ENCODE measurements at places on chromosomes 2 and 18. TPM values are rescaled to one million over a fixed set of nuclear protein-coding genes. Genes with fewer than 3 reads are reported as not detected.

The NOL4 gene
- total RNA-seq, result not detected

The FASTKD1 gene
- total RNA-seq, result 17.4 TPM

The GATA6 gene
- total RNA-seq, result 13.1 TPM

The APCDD1 gene
- 41.3 TPM for total RNA-seq

The KCNG2 gene
- total RNA-seq, result not detected

The DPY30 gene
- 51.5 TPM for total RNA-seq

The CMPK2 gene
- 0.95 TPM for total RNA-seq

The MYCN gene
- 0.17 TPM for total RNA-seq

The RRM2 gene
- total RNA-seq, result 48.3 TPM

The CCNT2 gene
- total RNA-seq, result 29.2 TPM

The SLC16A14 gene
- 4.9 TPM for total RNA-seq

The LDAH gene
- 18.1 TPM for total RNA-seq

The C2orf78 gene
- total RNA-seq, result not detected

The SAG gene
- not detected for total RNA-seq

The OLA1 gene
- total RNA-seq, result 71.8 TPM

The MYL12A gene
- total RNA-seq, result 621 TPM

The ZNF385B gene
- total RNA-seq, result 0.25 TPM

GRCh38 chr18:7830468-7830867 lies 263.4 kb downstream of the PTPRM start:
- H3K27ac ChIP-seq, result no peak overlapping the region
- peaks cover 11% of the 10 kb centered on the region for H3K36me3 ChIP-seq
- H3K4me1 ChIP-seq, result peaks cover 10% of the 10 kb centered on the region
- H3K4me3 ChIP-seq, result no peak overlapping the region

GRCh38 chr2:213275265-213275664 lies 9.0 kb upstream of the SPAG16 start:
- H3K27me3 ChIP-seq, result no peaks in the 10 kb centered on the region
- no peak for DNase-seq
- no peaks in the 10 kb centered on the region for H3K4me1 ChIP-seq
- peaks cover 2% of the 10 kb centered on the region for H3K36me3 ChIP-seq
- H3K4me3 ChIP-seq, result no peak overlapping the region

GRCh38 chr2:212949786-212950185 lies 201.6 kb downstream of the IKZF2 start:
- peaks cover 11% of the 10 kb centered on the region for H3K4me1 ChIP-seq

GRCh38 chr18:27030421-27030820 lies 154.7 kb downstream of the CHST9 start:
- H3K4me3 ChIP-seq, result no peak overlapping the region
- no peaks in the 10 kb centered on the region for H3K36me3 ChIP-seq
- no peak for DNase-seq

DNA sequence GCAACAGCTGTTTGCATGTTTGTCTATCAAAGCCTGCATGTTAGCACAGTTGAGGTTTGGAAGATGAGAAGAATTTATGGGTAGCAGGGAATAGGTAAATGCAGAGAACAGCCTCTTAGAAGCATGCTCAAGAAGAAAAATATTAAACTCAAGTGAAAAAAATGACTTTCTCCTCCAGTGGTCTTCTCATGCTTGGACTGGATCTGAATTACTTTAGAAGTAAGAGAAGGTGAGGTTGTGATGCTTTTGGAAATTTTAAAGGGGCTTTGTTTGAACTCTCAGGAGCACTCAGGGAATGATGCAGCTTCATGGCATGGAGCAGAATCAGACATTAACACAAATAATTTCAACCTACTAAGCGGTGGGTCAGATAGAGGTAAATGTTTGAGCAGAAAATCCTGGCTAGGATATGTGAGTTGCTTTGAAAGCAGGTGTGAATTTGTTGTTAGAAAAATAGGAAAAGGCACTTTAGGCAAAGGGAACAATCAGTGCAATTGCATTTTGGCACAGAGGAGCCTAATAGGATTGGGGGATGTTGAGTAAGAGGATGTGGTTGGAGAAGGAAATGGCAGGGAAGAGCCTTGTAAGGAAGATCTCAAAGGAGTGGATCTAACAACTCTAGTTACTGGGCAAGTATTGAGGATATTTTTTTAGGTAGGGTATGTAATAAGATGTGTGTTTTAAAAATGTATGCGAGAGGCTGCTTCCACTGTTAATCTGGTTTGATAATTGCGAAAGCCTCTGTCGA lies 76.3 kb downstream of the DDX1 start:
- peak overlapping the region; percentile 5 for H3K27ac ChIP-seq
- DNase-seq, result no peak
- H3K36me3 ChIP-seq, result peaks cover 1% of the 10 kb centered on the region
- H3K27me3 ChIP-seq, result peaks cover 6% of the 10 kb centered on the region
- H3K4me3 ChIP-seq, result no peak overlapping the region
- peaks cover 19% of the 10 kb centered on the region for H3K4me1 ChIP-seq

GRCh38 chr18:36772241-36772723 lies 56.5 kb downstream of the TPGS2 start:
- H3K36me3 ChIP-seq, result peaks cover 2% of the 10 kb centered on the region
- H3K27me3 ChIP-seq, result no peaks in the 10 kb centered on the region
- H3K4me3 ChIP-seq, result no peak overlapping the region

DNA sequence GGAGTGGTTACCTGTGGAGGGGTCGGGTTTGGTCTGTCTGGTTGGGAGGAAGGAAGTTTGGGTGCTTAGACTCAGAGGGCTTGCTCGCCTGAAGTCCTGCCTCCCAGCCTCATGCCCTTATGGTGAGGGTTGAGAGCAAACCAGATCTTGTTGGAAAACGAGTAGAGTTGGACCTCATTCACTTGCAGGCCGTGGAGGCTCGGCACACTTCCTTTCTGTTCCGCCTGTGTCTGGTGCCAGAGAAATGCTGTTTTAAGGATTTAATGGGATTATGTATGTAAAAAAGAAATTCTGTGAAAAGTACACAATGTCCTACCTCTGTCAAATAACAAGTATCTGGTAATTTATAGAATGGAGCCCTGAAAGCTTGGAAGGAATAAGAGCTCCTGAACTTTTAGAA lies 29.6 kb downstream of the GATA6 start:
- no peak for DNase-seq
- H3K4me1 ChIP-seq, result peaks cover 7% of the 10 kb centered on the region
- H3K4me3 ChIP-seq, result no peak overlapping the region
- peaks cover 20% of the 10 kb centered on the region for H3K36me3 ChIP-seq
- H3K27ac ChIP-seq, result no peak overlapping the region

GRCh38 chr2:26196683-26197418 lies 24.0 kb downstream of the GAREM2 start:
- H3K4me1 ChIP-seq, result no peaks in the 10 kb centered on the region
- H3K27me3 ChIP-seq, result no peaks in the 10 kb centered on the region
- DNase-seq, result no peak
- H3K36me3 ChIP-seq, result peaks cover 55% of the 10 kb centered on the region

DNA sequence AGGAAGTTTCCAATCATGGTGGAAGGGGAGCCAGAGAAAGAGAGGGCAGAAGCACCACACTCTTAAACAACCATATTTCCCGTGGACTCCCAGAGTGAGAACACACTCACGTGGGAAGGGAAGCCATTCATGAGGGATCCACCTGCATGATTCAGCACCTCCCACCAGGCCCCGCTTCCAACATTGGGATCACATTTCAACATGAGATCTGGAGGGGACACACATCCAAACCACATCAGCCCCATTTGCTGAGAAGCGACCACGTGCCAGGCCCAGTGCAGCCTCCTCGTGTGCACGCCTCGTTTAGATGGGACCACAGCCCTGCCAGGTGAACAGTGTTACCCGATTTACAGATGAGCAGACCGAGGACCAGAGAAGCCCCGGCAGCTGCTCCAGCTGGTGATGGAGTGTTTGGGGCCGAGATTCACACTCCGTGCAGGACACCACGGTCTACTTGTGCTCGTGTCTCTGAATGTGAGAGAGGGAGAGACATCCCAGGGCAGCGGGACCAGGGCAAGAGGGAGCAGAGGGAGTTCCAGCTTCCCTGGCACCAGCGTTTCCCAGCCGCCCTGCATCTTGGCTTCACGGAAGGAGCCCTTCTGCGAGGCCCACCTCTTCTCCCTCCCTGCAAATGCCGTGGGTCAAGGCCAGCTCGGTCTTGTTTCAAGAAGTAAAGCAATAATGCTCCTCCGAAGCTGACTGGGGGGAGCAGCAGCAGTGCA lies 76.9 kb upstream of the ODC1 start:
- no peak for DNase-seq
- no peaks in the 10 kb centered on the region for H3K36me3 ChIP-seq
- no peak overlapping the region for H3K4me3 ChIP-seq
- no peaks in the 10 kb centered on the region for H3K4me1 ChIP-seq

DNA sequence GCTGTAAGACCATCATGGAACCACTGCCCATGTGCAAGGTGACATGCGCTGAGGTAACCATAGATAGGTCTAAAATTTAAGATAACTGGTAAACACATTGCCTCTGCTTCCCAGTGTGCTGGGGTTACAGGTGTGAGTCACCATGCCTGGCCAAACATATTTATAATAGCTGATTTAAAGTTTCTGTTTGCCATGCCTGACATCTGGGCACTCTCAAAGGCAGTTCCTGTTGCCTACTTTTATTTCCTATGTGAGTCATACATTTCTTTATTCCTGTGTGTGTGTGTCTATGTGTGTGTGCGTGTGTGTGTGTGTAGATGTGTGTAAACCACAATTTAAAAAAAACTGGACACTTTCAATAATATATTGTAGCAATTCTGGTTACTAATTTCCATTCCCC lies 415.2 kb upstream of the NETO1 start:
- H3K27me3 ChIP-seq, result no peaks in the 10 kb centered on the region
- H3K36me3 ChIP-seq, result no peaks in the 10 kb centered on the region
- no peaks in the 10 kb centered on the region for H3K4me1 ChIP-seq
- no peak for DNase-seq

DNA sequence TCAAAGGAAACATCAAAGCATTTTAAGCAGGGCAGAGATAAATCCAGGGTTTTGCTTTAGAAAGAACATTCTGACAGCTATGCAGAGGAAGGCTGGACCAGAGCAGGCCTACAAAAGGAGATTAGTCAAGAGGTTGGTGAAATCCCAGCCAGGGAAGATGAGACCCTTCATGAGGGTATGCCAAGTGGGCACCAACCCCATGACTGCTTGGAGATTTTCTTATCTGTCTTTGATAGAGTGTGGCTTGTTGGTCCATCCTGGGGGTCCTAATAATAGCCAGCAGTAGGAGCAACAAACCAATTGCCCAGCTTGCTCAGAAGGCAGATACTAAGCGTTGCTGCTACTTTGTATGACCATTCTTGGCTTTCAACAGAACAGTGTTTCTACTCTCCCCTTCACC lies 895.4 kb downstream of the EPHA4 start:
- H3K27me3 ChIP-seq, result no peaks in the 10 kb centered on the region
- H3K36me3 ChIP-seq, result no peaks in the 10 kb centered on the region
- H3K4me3 ChIP-seq, result no peak overlapping the region
- H3K27ac ChIP-seq, result no peak overlapping the region
- no peaks in the 10 kb centered on the region for H3K4me1 ChIP-seq

- no peak for DNase-seq
- H3K4me3 ChIP-seq, result peak within 1 kb of the TSS; percentile 76
- H3K27ac ChIP-seq, result no peak within 1 kb of the TSS
- no peaks in the 10 kb centered on the region for H3K27me3 ChIP-seq
Observed at GRCh38 chr2:227163998-227164762, at the start of the genes COL4A3 and COL4A4. COL4A3 (plus strand) TSS chr2:227164624; CDS start chr2:227164727, 103 bp downstream. COL4A4 (minus strand) TSS chr2:227164205; CDS start chr2:227147483, 16,722 bp downstream.

- H3K4me3 ChIP-seq, result no peak overlapping the region
- H3K27ac ChIP-seq, result no peak overlapping the region
- no peaks in the 10 kb centered on the region for H3K36me3 ChIP-seq
- DNase-seq, result no peak
- H3K27me3 ChIP-seq, result no peaks in the 10 kb centered on the region
Observed at GRCh38 chr2:7722212-7722910, 805.1 kb downstream of the RNF144A start.

GRCh38 chr18:26869640-26870039 lies 4.1 kb upstream of the AQP4 start:
- H3K27ac ChIP-seq, result no peak overlapping the region
- no peaks in the 10 kb centered on the region for H3K36me3 ChIP-seq
- H3K4me1 ChIP-seq, result peaks cover 9% of the 10 kb centered on the region
- no peak overlapping the region for H3K4me3 ChIP-seq
- peaks cover 29% of the 10 kb centered on the region for H3K27me3 ChIP-seq
- DNase-seq, result no peak

DNA sequence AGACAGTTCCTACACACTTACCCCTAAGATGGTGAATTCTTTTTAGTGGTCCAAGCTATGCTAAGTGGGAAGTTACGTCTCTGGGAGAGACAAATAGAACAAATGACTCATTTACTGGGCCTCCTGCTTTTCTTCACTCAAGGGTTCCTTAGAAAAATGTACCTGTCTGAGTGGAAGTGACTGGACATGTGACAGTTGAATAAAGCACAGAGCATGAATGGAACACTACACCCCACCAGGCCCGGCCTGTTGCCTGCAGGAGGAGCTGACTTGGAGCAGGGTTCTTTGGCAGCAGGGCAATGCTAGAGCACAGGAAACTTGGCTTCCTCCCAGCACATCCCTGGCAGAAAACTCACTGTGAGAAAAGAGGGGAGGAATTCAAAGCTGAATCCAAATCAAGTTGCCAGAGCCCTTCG lies 451.0 kb upstream of the SETBP1 start:
- no peak overlapping the region for H3K4me3 ChIP-seq
- peaks cover 14% of the 10 kb centered on the region for H3K4me1 ChIP-seq
- no peaks in the 10 kb centered on the region for H3K27me3 ChIP-seq

- H3K36me3 ChIP-seq, result peaks cover 7% of the 10 kb centered on the region
- peak overlapping the region; percentile 26 for H3K4me3 ChIP-seq
- H3K27ac ChIP-seq, result no peak overlapping the region
- no peak for DNase-seq
- peaks cover 84% of the 10 kb centered on the region for H3K4me1 ChIP-seq
Observed at GRCh38 chr2:236574424-236575145, 5.0 kb downstream of the ACKR3 start.

- H3K4me1 ChIP-seq, result peaks cover 29% of the 10 kb centered on the region
- no peaks in the 10 kb centered on the region for H3K27me3 ChIP-seq
- peak within 1 kb of the TSS; percentile 89 for H3K4me3 ChIP-seq
- H3K27ac ChIP-seq, result peak within 1 kb of the TSS; percentile 92
- no peak for DNase-seq
Observed at GRCh38 chr2:42568401-42569115, at the start of gene MTA3. MTA3 (plus strand) TSS chr2:42568632; CDS start chr2:42568746, 114 bp downstream.

DNA sequence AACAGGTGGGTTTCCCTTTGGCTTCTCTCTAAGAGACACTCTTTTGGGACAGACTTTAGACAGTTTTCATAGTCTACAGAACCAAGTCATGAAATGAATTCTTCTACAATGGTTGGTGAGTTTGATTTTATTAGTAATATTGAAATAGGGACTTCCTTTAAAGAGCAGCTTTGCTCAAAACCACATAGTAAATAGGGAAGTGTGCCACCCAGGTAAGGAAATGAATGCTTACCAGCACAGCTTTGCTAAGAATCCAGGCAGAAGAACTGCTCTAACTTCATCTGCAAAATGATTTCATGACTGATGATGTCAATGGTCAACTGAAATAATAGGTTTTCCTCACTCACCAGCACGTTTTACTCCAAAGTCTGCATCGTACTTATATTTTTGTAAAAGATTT lies 89.2 kb downstream of the NYAP2 start:
- no peaks in the 10 kb centered on the region for H3K27me3 ChIP-seq
- H3K36me3 ChIP-seq, result no peaks in the 10 kb centered on the region
- no peak overlapping the region for H3K4me3 ChIP-seq
- no peak for DNase-seq

- no peaks in the 10 kb centered on the region for H3K27me3 ChIP-seq
- no peak for DNase-seq
- no peaks in the 10 kb centered on the region for H3K4me1 ChIP-seq
- no peaks in the 10 kb centered on the region for H3K36me3 ChIP-seq
Observed at GRCh38 chr18:70428439-70428838, 139.6 kb downstream of the SOCS6 start.
